ENCODE measurements at places on chromosomes 12 and 14.
A peak's percentile ranks its signal among the peaks of the same experiment; 100 is the strongest.

DNA sequence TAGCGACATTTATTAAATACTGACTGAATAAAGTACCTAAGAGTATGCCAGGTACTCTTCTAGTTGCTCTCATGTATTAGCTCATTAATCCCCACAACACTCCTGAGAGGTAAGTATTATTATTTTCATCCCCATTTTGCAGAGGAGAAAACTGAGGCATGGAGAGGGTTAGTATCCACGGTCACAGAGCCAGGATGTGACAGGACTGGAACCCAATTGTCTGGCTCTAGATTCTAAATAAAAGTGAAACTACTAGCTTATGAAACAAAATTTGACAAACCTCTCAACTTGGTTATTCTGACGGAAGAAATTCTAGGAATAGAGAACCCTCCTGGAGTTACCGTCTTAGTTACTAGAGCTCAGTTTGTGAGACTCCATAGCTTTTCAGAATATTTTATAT lies 112.2 kb downstream of the CHST11 start:
- peak; percentile 19 for DNase-seq

DNA sequence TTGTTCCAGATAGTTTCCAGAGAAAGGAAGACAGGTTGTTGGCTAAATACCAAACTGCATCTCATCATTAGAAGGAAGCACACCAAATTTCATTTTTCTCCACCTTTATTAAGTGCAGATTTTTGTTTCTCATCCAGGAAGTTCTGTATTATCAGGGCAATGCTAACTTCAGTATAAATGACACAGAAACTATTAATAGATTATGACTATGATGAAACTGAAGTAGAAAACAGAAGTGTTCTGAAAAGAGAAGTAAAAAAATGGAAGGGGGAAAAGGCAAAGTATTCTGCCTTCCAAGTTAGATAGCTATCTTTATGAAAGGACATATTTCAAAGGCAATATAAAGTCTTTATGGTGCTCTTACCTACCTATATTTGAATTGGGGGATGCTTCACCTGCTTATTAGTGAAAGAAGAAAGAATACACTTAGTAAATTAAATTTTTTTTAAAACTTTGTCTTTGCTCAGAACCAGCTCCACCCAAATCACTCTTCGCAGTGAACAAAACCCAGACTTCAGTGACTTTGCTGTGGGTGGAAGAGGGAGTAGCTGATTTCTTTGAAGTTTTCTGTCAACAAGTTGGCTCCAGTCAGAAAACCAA lies 223.9 kb downstream of the PTPRO start:
- peak; percentile 65 for DNase-seq

DNA sequence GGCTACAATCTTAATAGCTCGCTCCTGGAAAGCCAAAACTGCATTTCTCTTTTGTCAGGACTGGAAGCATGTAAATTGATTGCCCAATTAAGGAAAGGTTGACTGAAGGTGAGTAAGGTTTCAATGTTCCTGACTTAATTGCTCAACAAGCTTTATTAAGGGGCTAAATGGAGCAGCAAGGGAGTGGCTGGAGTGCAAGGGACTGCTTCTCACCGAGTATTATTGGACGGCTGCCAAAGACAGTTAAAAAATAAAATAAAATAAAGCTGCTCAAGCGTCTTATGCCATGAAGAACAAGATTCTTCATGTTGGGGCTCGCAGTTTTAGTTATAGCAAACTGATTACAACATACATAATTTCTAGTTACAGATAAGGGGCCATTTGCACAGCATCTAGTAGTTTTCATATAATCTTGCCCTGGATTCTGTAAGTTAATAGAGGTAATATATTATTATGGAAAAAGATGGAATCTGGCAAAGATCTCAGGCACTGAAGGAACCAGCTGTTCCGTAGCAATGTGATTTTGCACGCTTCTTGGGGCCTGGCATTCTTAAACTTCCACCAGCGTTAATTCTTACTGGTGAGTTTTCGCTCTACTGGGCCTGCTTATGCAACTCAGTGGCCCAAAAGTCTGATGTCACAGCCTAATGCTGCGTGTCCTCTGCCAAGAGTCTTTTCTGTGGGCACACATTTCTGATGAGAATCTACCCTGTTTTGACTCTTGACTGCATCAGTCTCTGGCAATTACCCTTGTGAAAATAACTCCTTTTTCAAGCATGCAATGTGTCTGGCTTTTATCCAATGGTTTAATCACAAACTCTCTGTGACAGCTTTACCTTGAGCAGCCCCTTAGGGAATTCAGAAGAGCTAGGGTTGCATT lies 108.5 kb downstream of the SLC38A1 start:
- no peak for DNase-seq

- DNase-seq: no peak
Observed at GRCh38 chr14:70359076-70359424, 433 bp downstream of the COX16 start.

DNA sequence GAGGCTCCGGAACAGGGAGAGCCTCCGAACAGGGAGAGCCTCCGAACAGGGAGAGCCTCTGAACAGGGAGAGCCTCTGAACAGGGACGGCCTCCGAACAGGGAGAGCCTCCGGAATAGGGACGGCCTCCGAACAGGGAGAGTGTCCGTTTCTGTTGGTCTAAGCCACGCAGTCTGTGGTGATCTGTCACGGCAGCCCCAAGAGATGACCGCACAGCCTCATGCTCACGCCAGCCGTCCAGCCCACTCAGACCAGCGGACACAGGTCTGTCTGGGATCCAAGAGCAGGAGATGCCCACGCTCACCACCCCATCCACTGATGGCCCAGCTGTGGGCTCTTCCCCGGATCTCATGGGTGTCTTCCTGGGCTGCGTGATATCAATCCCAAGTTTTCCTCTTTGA lies 33.3 kb downstream of the GALNT9 start:
- DNase-seq: no peak

- no peak for DNase-seq
Observed at GRCh38 chr12:73277971-73278370, 1005.8 kb downstream of the TRHDE start.

DNA sequence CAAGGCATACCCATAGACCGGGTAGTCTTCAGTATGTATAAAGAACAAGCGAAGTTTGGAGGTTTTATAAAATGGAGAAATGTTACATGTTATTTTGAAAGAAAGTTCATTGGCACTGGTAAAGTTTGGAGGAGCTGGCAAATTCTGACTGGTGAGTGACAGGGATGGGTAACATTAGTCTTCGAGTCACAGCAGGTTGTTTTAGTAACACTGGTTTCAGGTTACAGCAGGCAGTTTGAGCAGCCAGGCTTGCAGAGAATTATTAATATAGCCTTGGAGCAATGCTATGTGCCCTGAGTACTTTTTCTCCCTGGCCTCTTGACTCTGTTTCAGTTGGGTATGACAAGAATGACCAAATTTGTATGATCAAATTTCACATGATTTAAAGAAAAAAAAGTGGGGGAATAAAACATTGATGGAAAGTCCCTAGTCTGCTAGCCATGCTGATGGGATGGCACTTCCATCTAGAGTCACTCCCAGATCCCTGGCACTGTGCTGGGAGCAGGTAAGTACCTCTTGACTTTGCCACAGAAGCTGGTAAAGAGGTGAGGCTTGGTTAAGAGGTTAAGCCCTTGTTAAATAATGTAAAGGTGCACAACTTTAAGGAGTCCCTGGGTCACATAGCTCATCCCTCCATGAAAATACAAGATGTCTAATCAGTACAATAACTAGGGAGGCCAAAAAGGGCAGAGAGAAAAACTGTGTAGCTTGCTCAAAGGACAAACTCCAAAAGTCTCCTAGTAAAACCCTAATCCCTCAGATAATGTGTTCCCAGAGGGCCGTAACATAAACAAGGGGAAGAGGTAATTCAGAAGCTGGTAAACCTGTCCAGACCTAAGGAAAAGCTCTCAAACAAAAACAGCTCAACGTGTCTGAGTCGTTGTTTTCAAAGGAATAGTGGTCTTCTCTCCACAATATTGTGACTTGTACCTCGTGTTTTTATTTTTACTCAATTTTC lies 12.7 kb upstream of the SVOP start:
- no peak for DNase-seq

- peak; percentile 82 for DNase-seq
Observed at GRCh38 chr14:75282170-75282554, 3.5 kb downstream of the FOS start.

DNA sequence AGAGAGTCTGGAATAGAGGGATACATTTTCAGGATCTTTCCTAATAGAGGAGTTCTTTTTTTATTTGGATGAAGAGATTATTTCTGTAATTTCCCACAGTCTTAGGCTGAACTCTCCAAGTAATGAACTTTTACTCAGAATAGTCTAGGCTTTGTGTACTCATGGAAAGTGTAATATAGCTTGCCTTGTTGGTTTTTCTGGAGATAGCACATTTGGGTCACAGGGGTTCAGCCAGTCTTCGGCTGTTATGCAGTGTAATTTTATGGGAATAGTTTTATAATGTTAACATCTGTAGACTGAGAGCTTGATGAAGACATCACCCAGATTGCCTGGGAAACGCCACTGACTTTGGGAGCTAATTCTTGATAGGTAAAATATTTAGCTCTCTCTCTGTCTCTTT lies 450.8 kb downstream of the RAD51B start:
- no peak for DNase-seq

DNA sequence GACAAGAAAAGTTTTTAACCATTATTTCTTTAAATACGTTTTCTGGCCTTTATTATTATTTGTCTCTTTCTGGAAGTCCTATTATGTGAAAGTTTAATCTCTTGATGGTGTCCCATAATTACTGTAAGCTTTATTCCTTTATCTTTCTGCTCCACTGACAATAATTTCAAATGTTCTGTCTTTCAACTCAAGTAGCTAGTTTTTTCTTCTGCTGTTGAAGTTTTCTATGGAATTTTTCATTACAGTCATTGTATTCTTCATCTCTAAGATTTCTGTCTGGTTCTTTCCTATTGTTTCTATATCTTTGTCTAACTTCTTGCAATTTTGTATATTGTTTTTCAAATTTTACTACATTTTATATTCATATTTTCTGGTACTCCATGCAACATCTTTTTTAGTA lies 173.6 kb upstream of the MGAT4C start:
- DNase-seq: no peak

DNA sequence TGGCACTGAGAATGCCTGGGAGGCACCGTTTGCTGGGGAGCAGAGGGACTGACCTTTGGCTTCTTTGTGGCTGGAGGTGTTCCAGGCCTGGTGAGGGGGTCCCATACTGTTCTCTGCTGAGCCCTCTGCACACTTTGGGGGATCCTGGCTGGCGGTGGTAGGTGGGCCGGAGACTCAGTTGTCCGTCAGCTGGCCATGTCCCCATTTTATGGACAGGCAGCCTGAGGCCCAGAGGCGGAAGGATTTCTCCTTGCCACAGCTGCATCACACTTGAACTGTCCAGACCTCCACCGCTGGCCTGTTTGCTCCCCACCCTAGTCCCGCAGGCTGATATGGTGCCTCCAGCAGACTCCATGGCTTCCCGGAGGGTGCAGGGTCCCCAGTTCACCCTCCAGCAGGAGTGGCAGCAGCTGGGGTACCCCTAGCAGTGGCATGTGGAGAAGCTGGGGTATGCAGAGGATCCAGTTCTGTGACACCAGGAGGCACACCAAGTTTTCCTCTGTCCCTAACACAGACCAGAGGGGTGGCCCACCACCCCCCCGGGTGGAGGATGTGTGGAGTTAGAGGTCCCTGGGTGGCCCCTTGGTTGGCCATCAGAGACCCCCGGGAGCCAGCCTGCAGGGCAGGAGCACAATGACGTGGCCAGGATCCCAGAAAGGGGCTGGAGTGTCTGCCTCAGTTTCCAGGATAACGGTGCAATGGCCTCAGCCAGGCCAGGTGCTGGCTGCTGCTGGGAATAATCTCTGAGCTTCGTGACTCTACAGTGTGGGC lies 14.8 kb downstream of the SLC25A29 start:
- DNase-seq: no peak

- DNase-seq: no peak
Observed at GRCh38 chr12:53869500-53869899, 69.1 kb upstream of the HOXC13 start.

GRCh38 chr12:111887926-111888745 lies 46.1 kb downstream of the MAPKAPK5 start:
- DNase-seq: no peak

DNA sequence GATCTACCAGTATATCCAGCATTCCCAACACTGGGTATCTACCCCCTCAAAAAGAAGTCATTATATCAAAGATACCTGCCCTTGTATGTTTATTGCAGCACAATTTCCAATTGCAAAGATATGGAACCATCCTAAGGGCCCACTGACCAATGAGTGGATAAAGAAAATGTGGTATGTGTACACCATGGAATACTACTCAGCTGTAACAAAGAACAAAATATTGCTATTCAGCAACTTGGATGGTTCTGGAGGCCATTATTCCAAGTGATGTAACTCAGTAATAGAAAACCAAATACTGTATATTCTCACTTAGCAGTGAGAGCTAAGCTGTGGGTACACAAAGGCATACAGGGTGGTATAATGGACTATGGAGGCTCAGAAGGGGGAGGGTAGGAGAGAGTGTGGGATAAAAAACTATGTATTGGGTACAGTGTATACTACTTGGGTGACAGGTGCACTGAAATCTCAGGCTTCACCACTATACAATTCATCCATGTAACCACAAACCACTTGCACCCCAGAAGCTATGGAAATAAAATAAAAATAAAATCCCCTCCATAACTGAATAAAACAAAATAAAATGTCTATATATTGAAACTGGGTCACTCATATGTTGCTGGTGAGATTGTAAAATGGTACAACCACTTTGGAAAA lies 34.7 kb upstream of the STK38L start:
- DNase-seq: no peak

GRCh38 chr12:131672941-131673887 lies 37.7 kb upstream of the SFSWAP start:
- no peak for DNase-seq

DNA sequence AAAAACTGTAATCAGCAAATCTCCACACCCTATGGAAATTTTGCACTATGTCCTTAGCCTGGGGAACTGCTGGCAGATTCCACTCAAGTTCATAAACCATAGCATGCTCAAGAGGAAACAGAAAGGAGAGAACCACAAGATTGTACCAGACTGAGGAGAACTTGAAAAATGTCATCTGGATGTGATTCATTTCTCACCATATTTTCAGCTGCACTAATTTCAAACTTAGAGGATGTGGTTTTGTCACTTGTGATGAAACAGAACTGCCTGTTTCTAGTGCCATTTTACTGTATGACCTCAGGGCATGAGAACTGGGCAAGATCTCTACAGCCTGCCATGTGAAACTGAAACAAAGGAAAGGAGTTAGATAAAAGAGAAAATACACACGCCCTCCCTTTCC lies 1493.1 kb upstream of the FLRT2 start:
- DNase-seq: no peak

- DNase-seq: no peak
Observed at GRCh38 chr12:21906919-21907493, 34.2 kb downstream of the ABCC9 start.

GRCh38 chr12:14278294-14278953 lies 87.1 kb upstream of the ATF7IP start:
- no peak for DNase-seq
